ENCODE measurements at places on chromosomes 6 and 20.

DNA sequence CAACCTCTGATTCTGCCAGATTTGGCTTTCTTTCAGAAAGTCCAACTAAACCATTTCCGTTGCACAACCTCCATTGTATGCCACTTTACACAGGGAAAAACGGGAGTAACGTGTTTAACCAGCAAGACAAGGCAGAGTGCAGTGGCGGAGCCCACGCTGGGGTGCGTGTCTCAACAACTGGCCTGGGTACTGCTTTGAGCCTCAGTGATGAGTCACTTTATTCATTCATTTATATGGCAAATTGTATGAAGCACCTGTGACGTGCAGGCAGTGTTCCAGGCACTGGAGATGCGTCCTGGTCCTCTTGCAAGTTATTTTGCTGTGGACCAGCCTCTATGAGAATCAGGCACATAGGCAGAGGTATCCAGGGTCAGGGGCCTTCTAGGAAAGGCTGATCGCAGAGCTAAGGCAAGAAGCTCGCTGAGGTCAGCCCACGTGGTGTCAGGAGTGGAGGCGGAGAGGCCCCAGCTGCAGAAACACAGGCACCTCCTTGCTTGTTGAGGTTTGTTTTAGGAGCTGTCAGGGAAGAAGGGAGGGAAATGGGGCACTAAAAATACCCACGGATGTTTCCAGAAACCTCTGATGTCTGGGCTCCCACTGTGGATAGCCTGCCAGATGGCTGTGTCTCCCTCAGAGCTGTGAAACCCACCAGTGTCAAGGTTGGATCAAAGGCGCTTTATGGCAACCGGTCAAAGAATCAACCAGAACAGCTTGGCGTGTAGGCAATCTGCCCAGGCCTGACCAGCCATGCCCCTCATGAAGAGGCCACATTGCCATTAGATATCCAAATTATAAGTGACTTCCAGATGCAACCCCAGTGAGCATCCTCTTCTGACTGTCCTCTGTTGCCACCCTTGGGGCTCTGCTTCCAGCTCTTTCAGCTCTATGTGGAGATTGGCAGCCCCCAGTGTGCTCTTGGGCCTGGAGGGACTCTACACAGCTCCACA lies 157.2 kb downstream of the CD83 start:
- no peak for DNase-seq

DNA sequence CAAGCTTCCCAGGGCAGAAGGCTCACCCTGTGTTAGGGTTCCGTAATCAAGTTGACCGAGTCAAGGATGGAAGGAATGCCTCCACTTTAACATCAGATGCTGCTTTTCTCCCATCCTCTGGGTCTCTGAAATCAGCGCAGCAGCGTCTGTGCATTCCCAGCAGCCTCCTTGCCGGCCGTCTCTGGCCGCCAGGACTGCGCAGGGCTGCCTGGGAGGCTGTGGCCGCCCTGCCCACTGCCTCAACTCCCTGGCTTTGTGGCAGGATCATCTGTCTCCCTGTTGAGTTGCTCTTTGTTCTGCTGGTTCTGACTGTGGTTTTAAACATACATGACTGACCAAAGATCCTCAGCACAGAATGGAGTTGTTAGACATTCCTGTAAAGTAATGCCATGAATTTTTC lies 56.5 kb downstream of the DLL1 start:
- no peak for DNase-seq

DNA sequence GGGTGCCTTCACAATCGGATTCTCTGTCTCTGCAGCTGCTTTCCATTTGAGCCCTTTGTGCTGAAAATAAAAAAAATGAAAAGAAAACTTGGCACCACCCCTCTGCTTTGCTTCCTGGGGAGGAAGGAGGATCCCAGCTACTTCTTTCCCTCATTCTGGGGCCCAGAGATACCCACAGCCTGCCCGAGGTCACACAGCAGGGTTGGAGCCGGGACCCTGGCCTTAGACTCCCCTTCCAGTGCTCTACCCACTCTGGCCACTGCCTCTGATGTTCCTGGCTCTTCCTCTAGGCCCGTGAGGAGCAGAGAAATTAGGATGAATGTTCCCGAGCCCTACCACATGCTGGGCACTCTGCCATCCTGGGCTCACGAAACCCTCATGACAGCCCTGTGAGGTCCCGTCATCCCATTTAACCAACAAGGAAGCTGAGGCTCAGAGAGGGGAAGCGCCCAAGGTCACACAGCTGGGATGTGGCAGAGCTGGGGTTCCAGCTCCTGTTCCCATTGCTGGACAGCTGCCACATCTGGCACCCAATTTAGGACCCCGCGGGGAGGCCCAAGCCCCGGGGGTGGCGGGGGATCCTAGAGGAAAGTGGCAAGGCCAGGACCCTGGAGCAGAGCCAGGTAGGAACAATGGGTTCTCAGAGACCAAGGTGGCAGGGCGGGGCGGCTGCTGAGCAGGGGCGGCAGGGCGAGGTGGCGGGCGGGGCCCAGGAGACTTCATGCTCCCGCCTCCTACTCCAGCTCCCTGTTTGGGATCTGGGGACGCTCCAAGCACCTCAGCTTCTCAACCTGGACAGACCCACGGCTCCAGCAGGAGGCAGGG lies 76.6 kb downstream of the CEBPB start:
- DNase-seq = no peak

- no peak for DNase-seq
Observed at GRCh38 chr20:9141921-9142320, 73.0 kb downstream of the PLCB4 start.

- DNase-seq = peak; percentile 36
Observed at GRCh38 chr6:166782520-166782919, 155.5 kb upstream of the RPS6KA2 start.

- no peak for DNase-seq
Observed at GRCh38 chr20:37869334-37869861, 33.5 kb upstream of the VSTM2L start.

DNA sequence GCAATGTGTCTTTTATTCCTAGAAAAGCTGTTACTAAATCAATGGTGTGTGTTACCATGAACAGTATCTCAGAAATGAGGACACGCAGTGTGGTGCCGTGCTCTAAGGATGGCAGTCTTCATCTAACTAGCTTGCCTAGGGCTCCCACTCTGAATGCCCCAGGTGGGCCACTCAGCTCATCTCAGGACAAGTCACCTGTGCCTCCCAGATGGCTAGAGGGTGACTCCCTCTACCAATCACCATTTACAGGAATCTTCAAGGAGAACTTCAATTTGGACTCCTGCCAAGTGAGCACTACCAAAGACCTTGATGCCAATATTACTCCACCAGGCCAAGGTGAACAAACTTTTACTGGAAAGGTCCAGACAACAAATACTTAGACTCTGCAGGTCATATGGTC lies 202.8 kb upstream of the FOXQ1 start:
- no peak for DNase-seq

DNA sequence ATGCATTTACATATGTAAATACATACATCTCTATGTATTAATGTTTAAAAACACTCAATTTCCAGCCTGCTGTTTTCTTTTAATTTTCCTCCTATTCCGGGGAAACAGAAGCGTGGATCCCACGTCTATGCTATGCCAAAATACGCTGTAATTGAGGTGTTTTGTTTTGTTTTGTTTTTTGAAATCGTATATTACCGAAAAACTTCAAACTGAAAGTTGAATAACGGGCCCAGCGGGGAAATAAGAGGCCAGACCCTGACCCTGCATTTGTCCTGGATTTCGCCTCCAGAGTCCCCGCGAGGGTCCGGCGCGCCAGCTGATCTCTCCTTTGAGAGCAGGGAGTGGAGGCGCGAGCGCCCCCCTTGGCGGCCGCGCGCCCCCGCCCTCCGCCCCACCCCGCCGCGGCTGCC lies 355 bp upstream of the BMP2 start:
- DNase-seq = no peak

- no peak for DNase-seq
Observed at GRCh38 chr6:40328386-40328985, 258.7 kb downstream of the LRFN2 start.

DNA sequence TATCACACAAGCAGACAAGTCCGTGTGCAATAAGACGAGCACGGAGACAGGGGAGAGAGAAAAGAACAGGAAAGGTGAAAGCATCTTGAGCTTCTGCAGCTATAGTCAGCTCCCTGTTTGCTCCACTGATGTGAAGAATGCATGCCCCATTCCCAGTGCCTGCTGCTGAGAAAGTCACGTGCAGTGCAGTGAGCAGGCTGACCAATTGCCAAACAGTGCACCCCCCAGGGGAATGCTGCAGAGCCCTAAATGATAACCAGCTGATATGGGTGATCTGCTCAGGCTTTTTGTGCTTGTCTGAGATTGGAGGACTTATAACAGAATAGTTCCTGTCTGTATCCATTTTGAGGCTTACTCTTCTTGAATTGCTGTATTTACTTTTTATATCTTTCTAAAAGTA lies 121.5 kb downstream of the PACRG start:
- no peak for DNase-seq

DNA sequence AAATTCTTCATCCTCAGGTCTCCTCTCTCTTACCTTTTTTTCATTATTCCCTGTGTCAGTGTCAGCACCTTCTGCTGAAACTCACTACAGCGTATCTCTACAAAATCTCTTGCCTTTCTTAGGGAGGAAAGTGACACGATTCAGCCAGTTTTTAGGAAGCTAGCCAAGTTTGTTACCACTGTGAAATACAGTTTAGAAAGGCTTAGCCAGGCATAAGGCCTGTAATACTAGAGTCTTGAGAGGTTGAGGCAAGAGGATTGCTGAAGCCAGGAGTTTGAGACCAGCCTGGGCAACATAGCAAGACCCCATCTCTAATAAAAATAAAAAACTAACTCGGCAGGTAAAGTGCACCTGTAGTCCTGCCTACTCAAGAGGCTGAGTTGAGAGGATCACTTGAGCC lies 16.7 kb downstream of the TAB2 start:
- DNase-seq = no peak

DNA sequence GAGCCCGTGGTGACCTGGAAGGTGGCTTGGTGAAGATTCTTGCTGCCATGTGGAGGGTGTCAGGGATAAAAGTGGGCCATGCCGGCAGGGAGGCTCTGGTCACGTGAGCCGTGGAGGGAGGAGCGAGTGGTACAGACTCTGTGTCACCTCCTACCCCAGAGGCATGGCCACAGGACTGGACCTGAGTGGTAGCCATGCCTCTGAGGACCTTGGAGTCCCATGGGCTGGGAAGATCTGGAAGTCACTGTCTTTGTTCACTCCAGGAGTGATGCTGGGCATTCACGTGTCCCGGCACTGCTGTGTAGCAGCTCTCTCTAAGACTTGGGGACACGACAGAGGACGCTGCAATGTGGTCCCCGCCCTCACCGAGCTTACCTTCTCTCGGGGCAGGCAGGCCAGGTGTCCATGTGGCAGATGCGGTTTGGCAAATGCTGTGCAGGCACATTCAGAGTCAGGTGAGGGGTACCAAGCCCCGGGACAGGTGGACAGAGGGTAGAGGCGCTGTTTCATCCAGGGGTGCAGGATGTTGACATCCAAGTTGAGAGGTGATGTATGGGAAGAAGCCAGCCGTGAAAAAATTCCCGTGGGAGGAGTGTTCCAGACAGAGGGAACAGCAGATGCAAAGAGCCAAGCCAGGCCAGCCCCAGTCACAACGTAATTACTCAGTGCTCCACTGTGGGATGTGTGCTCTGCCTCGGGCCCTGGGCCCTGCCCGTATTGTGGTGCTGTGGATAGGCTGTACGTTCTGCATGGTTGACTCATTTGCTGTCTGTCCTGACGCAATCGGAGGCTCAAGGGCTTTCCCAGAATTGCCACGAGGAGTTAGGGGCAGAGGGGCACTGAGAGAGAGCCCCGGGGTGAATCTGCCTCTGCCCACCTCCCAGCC lies 307.8 kb downstream of the TAF4 start:
- no peak for DNase-seq

Measured in coronary artery (tissue), 2 donors.